ENCODE measurements at places on chromosomes 5 and 9.
A peak's percentile ranks its signal among the peaks of the same experiment; 100 is the strongest.

DNA sequence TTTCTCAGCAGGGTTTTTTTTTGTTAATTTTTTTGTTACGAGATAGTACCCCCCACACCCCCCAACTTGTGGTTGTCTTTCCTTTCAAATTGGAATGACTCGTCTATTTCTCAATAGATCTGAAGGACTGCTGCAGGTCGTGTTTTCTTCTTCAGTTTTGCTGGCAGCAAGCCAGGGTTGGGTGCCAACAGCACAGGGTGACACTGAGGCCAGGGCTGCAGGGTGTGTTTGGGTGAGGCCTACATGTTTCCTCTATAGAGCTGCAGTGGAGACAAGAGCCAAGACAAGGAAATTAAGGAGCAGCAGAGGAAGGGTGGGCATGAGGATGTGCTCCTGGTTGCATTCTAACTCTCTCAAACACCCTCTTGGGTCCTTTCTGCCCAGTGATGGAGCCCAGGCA is 52.2 kb downstream of the NXNL2 start:
- peak; percentile 23 for DNase-seq

GRCh38 chr9:113630386-113631136 is 167.0 kb downstream of the RGS3 start:
- DNase-seq, result peak; percentile 22

DNA sequence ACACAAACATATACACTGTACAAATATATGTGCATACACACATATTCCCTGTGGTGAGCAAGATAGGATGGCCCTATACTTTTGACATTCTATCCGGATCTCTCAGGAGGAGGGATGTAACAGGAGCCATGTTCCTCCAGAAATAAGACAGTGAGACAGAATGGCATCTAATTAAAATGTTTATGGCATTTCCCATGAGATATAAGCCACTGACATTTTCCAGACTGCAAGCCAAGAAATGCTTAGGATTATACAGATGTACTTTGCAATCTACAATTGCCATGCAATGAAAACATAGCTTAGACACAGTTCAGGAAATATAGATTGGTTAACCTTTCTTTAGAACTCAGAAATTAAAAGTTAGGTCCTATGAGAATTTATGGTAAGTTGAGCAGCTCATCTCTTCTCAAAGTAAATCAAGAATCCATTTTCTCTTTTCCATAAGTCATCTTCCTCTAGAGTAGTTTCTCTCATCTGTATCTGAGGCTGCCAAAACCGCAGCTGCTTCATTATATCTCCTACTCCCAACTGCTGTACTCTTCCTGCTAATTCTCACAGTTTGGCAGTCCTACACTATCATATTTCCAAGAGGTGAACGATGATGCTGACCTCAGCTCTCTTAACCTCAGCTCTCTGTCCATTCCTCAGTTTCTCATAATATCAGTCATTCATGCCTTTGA is 1719.1 kb downstream of the MAT2B start:
- DNase-seq, result no peak

- no peak for DNase-seq
Measured at GRCh38 chr9:136617746-136618579, 44.8 kb upstream of the EGFL7 start.

GRCh38 chr5:98767581-98767980 is 5.9 kb upstream of the RGMB start:
- no peak for DNase-seq

GRCh38 chr9:21754741-21755140 is 47.7 kb upstream of the MTAP start:
- no peak for DNase-seq

DNA sequence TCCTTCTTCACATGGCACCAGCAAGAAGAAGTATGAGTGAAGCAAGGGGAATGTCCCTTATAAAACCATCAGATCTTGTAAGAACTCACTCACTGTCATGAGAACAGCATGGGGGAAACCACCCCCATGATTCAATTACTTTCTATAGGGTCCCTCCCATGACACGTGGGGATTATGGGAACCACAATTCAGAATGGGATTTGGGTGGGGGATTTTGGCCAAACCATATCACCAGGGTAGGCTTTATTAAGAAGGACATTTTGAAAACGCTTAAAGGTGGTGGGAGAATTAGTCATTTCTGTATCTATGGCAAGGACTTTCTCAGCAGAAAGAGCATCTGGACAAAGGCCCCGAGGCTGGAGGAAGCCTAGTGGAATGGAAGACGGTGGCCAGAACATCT is 100.2 kb upstream of the ADAMTS16 start:
- no peak for DNase-seq

DNA sequence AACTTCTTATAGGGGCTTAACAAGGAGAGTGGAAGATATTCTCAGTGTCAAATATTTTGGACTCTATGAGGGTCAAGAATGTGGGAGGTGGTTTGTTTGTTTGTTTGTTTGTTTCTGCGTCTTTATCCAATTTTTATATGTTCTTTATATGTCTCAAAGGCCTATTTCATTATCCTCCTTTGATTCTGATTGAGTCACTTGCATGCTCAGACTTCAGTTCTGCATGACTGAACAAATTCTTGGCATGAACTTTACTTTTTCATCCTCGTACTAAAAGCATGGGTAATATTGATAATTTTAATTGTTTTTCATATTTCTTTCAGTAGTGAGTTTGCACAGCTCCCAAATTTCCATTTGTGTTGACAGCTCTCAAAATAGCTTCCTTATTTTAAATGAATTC is 19.2 kb upstream of the ERBIN start:
- no peak for DNase-seq

DNA sequence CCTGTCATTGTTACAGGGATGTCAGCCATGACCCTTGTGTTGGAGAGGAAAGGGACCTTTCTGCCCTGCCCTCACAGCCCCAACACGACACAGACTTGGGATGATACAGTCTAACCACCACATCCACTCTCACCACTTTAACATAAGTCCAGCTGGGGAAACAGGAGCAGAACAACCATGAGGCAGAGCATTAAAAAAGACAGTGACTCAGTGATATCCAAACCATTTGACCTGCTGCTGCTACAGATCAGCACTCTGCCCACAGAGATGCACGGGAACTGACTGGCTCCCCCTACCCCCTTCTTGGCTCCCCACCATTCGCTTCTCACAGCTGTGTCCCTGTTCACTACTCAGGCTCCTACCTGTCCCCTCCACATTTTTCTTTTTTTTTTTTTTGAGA is 458.6 kb downstream of the ZNF608 start:
- no peak for DNase-seq

GRCh38 chr5:126445502-126446174 is 22.4 kb downstream of the GRAMD2B start:
- peak; percentile 21 for DNase-seq

DNA sequence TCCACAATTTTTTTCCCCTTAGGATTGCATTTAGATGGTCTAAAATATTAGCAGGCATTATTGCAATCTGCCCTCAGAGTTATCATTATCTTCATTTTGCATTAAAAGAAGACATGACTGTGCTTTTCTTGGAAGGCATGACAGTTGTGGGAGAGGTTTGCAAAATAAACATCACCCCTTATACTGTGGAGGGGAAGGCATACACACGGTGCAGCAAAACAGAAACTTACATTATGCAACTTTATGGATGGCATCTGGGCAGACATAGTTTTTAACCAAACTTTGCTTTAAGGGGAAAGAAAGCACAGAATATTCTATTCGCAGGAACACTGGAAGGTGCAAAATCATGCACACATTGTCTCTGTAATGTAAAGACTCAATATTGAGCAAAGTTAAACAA is 505.8 kb upstream of the ADAMTS16 start:
- no peak for DNase-seq

DNA sequence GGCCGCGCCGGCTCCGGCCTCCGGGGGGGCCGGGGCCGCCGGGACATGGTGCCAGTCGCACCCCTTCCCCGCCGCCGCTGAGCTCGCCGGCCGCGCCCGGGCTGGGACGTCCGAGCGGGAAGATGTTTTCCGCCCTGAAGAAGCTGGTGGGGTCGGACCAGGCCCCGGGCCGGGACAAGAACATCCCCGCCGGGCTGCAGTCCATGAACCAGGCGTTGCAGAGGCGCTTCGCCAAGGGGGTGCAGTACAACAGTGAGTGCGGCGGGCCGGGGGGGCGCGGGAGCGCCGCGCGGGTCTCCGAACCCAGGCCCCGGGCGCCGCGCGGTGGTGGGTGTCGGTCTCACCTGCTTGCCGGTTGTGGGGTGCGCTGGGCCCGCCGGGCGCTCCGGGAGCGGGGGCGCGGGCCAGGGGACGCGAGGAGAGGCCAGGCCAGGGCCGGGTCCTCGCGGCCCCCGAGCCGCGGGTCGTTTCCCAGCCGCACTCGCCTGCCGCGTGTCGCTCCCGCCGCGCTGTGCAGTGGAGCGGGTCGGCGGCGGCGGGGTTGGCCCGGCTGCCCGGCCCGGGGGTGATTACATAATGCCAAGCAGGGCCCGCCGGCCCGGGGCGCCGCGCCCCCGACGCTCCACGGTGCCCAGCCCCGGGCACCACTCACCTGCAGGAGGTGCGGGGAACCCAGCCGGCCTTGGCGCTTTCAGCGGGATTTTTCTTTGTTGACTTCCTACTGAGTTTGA is 492 bp downstream of the RABL6 start:
- peak; percentile 61 for DNase-seq

GRCh38 chr5:72749362-72749997 is 67.0 kb upstream of the TNPO1 start:
- DNase-seq, result no peak

DNA sequence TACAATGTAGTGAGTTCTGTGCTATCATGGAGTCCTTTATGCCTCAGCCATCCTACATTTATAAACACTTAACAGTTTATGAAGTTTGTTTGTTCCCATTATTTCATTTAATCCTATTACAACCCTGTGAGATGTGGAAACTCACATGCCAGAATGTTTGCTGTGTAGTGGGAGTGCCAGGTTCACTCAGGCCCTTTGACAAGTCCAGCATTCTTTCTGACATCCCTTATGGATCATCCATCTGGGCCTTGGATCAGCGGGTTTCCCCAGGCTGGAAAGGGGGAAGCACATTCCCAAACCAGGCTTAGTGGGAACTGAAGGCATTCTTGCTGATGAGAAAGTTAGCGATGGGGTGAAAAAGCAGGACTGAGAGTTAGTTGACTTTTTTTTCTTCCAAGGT is 128.1 kb upstream of the OTULINL start:
- no peak for DNase-seq

- peak; percentile 64 for DNase-seq
Measured at GRCh38 chr5:181241393-181241975, 2.2 kb downstream of the RACK1 start.

- no peak for DNase-seq
Measured at GRCh38 chr5:59178071-59178470, 595.2 kb downstream of the RAB3C start.

DNA sequence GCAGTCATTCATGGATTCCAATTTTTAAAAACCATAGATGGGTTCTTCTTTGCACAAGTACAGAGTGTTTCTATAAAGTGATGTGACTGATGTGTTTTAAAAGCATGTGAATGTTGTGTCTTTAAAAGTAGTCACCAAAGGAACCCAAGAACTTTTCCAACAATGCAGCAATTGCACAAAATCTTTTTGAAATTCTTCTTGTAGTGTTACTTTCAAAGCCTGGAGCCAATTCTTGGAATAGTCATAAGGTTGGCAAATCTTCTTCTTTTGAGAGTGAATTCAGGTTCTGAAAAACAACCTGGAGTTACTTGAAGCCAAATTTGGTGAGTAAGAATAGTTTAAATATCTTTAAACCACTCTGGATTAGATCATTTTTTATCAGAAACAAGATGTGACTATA is 10.5 kb downstream of the GRAMD2B start:
- DNase-seq, result no peak

DNA sequence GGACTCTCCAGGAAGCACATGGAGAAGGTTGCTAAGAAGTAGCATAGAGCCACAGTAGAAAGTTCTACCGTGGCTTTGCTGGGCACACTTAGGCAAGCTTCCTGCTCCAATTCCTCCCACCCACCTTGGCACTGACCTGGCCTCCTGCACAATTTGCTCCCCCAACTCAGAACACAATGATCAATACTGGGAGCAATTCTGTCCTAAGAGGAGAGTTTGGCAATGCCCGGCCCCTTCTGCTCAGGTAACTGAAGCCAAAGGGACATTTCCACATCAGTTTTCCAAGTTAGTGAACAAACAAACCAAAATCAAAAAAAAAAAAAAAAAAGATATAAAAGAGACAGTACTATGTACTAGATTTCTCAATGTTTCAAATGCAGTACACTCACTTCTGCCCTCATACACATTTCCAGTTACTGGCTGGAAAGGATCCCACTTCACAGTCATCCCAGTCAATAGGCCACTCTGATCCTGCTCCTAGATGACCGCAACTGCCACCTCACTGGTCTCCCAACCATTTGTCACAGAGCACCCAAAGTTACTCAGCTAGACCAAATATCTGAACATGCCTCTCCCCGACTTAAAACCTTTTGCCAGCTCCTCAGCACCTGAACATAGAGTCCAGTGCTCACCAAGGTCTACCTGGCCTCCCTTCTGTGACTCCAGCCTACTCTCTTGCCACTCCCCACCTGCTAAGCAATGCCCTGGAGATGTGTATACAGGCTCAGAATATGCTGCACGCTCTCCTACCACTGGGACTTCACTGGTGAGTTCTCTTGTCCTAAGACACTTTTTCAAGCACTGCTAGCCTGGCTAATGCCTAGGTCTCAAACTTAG is 21.3 kb downstream of the ABCA1 start:
- DNase-seq, result no peak

GRCh38 chr9:16602494-16602893 is 268.0 kb downstream of the BNC2 start:
- DNase-seq, result no peak

DNA sequence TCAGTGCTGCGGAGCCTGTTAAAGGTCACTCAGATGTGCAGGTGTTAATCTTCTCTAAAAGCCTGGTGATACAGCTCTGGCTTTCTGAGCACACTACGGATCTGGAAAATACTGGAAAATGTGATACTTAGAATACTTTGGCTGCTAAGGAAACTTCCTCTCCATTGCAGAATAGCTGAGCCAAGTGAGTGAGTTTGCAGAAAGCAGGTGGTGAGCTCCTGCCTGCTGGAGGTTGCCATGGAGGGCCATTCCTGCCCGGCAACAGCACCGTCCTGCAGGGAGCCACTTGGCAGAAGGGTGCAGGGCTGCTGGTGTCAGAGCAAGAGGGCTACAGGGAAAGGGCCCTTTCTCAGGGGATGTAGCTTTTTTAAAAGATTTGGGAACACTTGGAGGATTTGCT is 40.7 kb downstream of the SECISBP2 start:
- DNase-seq, result peak; percentile 89

- no peak for DNase-seq
Measured at GRCh38 chr9:121598167-121598964, 53.1 kb upstream of the DAB2IP start.

- DNase-seq, result no peak
Measured at GRCh38 chr9:88005240-88005639, 30.9 kb upstream of the CDK20 start.

GRCh38 chr5:169798438-169798837 is 161.4 kb downstream of the DOCK2 start:
- DNase-seq, result no peak

- DNase-seq, result no peak
Measured at GRCh38 chr5:113367586-113367985, 67.2 kb downstream of the TSSK1B start.

DNA sequence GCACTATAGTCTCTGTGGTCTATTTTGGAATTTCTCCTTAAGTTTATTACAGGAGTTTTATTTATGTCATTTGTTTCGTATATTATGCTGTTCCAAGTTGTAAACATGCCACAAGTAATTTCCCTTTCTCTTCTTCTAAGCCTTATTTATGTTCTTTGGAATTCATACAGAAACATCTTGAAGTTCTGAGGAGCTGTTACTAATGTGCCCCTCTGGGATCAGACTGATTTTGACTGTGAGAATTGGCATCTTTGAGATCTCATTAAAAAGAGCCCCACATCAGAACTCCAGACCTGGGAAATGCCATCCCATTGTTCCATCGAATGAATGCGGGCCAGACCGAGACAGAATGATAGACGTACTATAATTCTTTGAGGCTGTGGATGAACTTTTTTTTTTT is 138.8 kb upstream of the CD180 start:
- DNase-seq, result no peak

GRCh38 chr5:112931473-112931872 is 9.4 kb upstream of the REEP5 start:
- peak; percentile 23 for DNase-seq

All from common myeloid progenitor, CD34-positive (primary cell).